ENCODE measurements at places on chromosomes 2 and 18. TPM values are rescaled to one million over a fixed set of nuclear protein-coding genes. Genes with fewer than 3 reads are reported as not detected.

GRCh38 chr2:119011162-119011909 lies 69.3 kb downstream of the MARCO start:
- DNase-seq, result no peak

GRCh38 chr18:79607361-79607952 lies 72.1 kb upstream of the CTDP1 start:
- DNase-seq, result no peak

DNA sequence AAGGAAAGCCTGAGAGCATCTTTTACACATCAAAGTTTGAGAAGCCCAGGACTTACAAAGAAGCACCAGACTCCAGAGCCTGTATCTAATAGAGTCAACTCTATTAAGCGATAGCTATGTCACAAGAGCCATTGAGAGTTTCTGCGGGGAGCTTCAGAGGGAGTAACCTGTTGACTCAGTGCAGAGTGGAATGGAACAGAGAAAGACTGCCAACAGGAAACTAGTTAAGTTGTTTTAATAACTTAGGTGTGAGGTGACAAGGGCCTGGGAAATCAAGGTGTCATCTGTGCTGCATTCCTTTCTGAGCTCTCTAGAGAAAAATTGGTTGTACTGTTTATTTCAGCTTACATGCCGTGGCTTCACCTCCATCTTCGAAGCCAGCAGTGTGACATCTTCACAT lies 513.8 kb upstream of the POU3F3 start:
- no peak for DNase-seq

The MALL gene
- 1.8 TPM for total RNA-seq

GRCh38 chr2:127631541-127631996 lies 14.4 kb upstream of the GPR17 start:
- no peak for DNase-seq

The CTNNA2 gene
- total RNA-seq, result not detected

The GKN1 gene
- total RNA-seq, result not detected

GRCh38 chr2:232133078-232133477 lies 171.6 kb downstream of the DIS3L2 start:
- no peak for DNase-seq

The NFATC1 gene
- total RNA-seq, result 2.0 TPM

DNA sequence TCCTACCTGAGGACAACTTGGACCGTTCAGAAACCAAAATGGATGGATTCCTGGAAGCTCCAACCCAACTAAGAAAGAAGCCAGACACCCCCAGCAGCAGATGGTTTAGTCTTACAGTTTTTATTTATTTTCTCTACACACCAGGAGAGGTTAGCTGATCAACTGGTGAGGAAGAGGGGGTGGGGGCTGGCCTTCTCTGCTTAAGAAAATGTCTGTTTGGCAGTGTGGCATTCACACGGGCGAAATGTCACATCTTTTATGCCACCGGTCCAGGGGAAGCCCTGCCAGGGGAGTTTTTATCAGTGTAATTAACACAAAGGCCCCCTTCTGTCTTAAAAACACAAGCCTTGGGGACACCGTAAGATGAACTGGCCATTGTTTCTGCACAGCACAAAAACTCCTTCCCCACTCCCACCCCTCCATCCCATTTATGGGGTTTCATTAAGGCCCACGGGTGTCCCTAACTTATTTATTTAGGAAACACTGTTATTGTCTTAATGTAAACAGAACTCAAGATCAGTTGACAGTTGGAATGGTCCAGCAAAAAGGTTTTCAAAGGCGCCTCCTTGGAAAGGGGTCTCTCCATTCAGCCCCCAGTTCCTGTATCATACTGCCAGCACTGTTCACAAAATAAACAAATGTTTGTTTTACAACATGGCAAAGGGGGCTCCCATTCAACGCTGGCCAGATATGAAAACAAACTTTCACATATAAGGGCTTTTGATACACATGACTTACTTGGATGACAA lies 217.0 kb downstream of the C1D start:
- no peak for DNase-seq

DNA sequence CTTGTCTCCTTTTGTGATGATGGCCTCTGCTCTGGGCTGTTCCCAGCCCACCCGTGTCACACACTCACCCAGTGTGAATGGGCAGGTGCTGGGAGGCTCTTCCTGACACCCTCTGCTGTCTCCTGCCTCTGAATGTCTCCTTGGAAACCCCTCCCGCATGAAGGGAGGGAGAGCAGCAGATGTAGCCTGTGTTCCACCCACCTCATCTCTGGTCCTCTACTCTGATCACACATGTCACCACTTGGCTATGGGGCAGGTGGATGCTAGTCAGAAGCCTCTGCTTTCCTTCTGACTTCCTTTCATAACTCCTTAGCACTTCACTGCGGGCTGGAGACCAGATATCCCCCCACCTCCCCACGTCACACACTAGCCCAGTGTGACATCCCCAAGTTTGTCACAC lies 23.9 kb downstream of the EFR3B start:
- DNase-seq, result no peak
